Activated naive CD8-positive, alpha-beta T cell treated with anti-CD3 and anti-CD28 coated beads for 36 hours (primary cell): ENCODE measurements at places on chromosomes 1 and 21. TPM values are rescaled to one million over a fixed set of nuclear protein-coding genes. Genes with fewer than 3 reads are reported as not detected.
A peak's percentile ranks its signal among the peaks of the same experiment; 100 is the strongest.

DMRTA2 gene
- not detected for total RNA-seq

CCDC185 gene
- total RNA-seq: not detected

HSD17B7 gene
- total RNA-seq: 24.4 TPM

ZSWIM5 gene
- total RNA-seq: 0.58 TPM

OR2T27 gene
- not detected for total RNA-seq

ZNF695 gene
- total RNA-seq: 0.68 TPM

TCHHL1 gene
- total RNA-seq: not detected

MMP23B gene
- total RNA-seq: 2.3 TPM

EXTL1 gene
- not detected for total RNA-seq

TAS1R1 gene
- not detected for total RNA-seq

GRCh38 chr1:14543191-14543840 is 55.2 kb upstream of the KAZN start:
- DNase-seq: no peak

DNA sequence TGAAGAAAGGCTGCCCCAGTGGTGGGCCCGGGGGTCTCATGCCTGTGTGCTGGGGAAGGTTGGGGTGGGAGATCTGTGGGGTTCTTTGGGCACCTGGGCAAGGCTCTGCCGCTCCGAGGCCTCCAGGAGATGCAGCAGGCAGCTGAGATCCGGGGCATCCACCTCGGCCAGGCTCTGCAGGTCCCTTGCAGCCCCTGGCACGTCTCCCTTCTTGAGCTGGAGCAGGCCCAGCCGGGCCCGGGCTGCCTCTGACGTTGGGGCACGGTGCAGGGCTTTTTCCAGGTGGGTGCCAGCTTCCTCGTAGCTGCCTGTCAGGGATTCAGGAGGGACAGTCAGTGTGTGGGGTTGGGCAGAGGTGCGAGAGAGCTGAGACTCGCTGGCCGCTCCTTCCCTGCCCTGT is 11.4 kb upstream of the MMEL1 start:
- no peak for DNase-seq

- DNase-seq: no peak
Measured at GRCh38 chr1:34685225-34685624, 69.6 kb upstream of the GJB5 start.

GRCh38 chr1:228150120-228150460 is 360 bp downstream of the GJC2 start:
- DNase-seq: no peak

DNA sequence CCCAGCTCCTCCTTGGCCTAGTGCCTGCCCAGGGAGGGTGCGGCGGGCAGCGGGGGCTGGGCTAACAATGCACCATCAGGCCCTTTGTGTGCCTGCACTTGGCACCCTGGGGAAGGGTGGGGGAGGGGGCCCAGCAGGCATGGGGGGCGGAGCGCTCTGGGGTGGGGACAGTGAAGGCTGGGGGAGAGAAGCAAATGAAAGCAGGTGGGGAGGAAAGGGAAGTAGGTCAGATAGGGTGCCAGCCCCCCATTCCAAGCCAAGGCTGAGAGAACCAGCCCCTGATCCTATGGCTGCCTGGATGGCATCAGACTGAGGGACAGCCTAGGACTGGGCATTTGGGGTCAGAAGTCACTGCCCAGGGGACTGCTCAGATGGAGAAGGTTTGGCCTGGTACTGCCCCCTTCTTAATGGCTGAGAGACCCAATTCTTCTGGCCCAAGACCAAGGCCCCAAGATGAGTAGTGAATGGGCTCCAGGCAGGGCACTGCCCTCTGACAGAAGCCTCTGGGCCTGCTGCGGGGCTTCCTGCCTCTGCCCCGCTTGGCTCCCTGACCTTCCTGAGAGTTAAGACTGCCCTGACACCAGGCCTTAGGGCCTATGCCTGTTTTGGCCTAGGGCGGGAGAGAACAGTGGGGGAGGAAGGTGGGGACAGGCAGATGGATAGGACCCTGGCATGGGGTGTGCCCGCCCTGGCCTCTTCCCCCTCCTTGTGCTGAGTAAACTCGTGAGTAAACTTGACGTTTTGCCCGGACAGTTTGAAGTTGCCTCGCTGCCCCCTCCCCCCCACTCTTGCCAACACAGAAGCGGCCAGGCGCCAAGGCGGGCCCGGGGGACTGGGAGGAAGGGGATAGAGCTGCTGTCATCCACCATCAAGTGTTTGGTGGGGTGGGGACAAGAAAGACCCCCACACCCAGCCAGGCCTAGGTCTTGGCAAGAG is 2.7 kb downstream of the ZBTB7B start:
- no peak for DNase-seq

- DNase-seq: no peak
Measured at GRCh38 chr1:84876353-84876752, 16.7 kb downstream of the LPAR3 start.

DNA sequence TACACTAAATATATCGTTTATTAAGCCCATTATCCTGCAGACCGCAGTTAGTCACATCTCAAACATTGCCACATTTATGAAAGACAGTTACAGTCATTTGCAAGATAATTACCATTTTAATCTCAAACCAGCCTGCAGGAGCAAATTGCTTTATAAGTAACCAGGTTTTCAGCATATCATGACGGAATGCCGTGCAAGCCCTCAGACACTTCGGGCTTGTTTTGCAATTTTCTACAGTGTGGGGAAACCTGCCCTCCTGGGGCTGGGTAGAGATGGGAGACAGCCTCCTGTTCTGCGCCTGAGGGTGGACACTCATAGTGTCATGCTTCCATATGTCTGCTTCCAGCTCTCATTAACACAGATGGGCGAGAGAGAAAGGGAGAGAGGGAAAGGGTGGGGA is 563.9 kb downstream of the NPHP4 start:
- DNase-seq: no peak

GRCh38 chr1:25820247-25821111 is 725 bp downstream of the MTFR1L start:
- peak; percentile 79 for DNase-seq

GRCh38 chr1:227883073-227883520 is 64.6 kb downstream of the WNT9A start:
- DNase-seq: no peak

DNA sequence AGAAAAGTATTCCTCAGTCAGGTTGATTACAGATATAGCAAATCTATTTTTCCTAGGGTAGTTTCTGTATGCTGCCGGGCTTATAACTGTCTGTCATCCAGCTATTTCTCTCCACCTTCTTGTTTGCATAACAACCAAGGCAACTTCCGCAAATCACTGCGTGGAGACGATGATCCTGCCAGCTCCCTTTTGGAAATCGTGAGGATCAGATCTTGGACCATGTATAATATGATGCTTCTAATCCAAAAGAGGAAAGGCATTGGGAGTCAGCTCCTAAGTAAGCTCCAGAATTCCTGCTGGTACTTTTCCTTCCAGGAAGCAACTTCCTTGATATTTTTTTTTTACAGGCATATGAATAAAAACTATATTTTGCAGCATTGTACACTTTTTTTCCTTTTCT is 445 bp upstream of the RGS4 start:
- no peak for DNase-seq

DNA sequence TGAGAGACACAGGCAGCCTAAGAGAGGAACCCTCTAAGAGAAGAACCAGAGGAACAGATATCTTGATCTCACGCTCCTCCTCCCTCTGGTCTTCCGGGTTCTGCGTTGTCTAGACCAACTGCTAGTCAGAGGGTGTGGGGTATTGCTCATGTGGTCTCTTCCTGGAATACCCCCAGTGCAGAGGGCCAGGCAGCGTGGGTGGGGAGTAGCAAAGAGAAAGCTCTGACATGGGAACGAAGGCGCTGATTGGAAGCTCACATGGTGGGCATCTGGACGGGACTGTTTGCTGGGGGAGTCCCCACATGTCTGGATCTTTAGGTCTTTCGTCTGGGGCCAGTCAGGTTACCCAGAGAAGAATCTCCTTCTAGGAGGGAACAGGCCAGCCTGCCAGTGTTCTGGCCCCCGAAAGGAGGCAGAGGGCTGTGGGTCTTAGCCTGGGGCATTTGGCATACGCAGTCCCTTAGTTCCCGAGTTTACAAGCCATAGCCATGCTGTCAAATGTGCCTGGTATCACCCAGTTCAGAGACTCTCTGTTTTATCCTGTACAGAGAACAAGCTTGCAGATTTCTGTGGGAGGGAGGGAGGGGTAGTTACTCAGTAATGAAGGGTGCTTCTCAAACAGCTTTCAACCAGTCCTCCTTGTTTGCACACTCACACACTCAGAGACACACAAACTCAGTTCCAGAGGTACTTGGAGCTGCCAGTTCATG is 18.3 kb upstream of the IL6R start:
- peak; percentile 89 for DNase-seq

GRCh38 chr21:45263534-45263933 is 24.2 kb downstream of the POFUT2 start:
- DNase-seq: no peak

DNA sequence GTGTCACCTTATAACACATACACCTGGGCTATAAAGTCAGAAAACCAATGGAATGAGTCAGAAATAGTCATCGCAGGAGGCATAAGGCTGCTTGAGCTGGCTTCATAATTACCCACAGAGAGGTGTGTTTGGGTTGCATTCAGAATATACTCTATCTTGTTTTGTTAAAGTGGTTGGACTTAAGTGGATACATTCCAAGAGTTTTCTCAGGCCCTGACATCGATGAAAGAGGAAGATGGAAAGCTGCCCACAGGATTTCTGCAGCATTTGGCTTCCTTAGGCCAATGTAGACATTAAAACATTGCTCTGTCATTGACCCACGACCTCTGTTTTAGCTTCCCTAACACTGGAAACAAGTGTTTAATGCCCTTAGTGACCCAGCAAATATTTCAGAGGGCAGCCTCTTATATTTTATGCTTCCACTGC is 18.6 kb upstream of the BCL10 start:
- DNase-seq: no peak

DNA sequence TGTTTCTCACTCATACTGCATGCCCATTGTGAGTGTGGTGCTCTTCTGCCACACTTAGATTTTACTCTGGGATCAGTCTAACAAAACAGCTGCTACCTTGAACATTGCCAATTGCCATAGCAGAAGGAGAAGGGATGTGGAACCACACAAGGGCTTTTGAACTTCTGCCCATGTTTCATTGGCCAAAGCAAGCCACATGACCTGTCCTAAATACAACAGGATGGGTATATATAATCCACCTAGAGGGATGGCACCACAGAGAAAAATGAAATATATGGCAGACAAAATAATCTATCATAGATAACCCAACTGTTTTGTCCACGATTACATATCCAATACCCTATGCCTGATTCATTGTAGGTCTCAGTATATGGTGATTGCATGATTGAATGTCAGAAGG is 26.3 kb downstream of the PDE4B start:
- no peak for DNase-seq

GRCh38 chr1:205575294-205575885 is 56.4 kb downstream of the ELK4 start:
- DNase-seq: no peak

GRCh38 chr1:2197707-2198165 is 3.2 kb upstream of the FAAP20 start:
- no peak for DNase-seq

GRCh38 chr1:37575692-37576091 is 19.0 kb downstream of the DNALI1 start:
- DNase-seq: no peak

- no peak for DNase-seq
Measured at GRCh38 chr1:225254676-225255075, 173.2 kb downstream of the LBR start.

GRCh38 chr1:234581063-234581714 is 28.8 kb downstream of the IRF2BP2 start:
- no peak for DNase-seq

GRCh38 chr21:44424608-44425306 is 30.6 kb upstream of the LRRC3 start:
- no peak for DNase-seq

DNA sequence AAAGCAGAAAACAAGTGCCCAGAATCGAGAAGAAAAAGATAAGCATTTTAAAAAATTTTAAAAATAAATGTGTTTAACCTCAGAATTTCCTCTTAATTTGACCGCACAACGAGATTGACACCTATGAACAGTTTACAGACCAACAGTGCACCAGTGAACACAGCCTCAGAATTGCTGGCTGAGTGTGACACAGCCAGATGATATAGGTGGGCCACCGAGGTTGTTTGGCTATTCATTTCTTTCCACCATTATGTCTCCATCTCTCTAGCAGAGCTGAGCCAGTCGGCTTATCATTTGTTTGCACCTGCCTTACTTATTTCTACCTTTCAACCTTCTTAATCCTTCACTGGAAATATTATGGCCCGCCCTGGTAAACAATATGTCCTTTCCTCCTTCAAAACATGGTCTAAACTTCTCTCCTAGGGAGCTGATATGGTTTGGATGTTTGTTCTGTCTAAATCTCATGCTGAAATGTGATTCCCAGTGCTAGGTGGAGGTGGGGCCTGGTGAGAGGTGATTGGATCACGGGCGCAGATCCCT is 86.1 kb downstream of the DUSP10 start:
- no peak for DNase-seq

DNA sequence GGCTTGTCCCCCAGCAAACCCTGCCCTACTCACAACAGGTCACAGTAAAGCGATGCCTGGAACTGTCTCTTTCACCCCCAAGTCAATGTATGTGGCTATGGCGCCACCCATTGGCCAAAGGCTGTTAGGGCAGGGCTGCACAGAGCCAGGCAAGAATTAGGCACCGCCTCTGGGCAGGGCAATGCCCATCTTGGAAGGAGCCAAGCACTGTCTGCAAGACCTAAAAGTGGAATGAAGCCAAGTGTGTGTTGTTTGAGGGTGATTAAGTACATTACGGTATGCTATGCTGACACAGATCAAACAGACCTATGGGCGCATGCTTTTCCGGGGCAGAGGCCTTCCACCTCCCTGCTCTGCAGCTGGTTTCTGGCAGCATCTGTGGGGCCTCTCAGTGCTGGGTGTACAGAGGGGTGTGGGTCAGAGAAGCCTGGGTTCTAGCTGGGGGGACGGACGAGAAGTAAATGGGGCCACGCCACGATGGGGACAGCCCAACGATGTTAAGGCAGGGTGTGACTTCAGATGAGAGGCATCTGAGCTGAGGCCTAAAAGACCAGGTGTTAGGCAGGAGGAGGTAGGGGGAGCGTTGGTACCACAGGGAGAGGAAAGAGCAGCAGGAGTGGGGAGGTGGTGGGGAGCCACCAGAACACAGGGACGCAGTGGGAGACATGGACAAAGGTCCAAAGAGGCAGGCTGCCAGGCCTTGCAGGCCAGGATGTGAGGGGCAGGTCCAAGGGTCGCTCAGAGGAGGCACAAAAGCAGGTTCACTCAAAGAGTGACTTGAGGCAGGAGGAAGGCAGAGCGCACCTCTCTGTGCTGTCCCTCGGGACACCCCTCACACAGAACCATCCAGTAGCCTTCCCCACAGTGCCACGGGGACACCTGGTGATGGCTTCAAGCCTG is 49.8 kb downstream of the ACOT7 start:
- peak; percentile 70 for DNase-seq

GRCh38 chr1:207264663-207265252 is 56.7 kb upstream of the CD55 start:
- no peak for DNase-seq
